ENCODE measurements at places on chromosomes 16 and 17.
A peak's percentile ranks its signal among the peaks of the same experiment; 100 is the strongest.

DNA sequence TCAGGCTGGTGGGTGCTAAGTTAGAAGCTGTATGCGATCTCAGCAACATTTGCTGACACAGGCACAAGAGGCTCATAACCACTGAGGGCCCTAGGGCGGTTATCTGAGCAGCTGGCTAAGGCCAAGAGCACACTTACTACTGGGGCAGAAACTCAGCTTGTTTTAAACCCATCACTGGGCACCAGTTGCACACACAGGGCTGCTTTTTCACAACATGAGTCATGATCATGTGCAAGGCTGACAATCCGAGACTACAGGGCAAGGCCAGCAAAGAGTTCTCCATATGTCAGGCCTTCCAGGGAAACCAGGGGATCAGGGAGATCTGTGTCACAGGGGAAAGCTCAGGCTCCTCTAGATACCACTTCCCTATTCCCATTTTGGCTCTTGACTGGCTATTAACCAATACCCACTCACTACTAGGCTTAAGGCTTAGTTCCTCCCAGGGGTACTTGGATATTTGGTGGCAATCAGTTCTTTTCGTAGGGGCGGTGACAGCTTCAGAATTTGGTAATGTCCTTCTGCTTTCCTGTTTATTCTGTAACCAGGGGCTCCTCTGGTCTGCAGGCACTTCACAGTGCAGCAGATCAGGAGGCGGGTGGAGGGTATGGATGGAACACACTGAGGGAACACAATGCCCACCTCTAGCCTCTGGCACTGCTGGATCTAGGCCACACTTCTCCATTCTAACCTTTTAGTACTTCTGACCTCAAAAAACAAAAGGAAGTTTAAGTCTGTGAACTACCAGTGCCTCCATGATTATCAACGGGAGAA, 44.9 kb upstream of the ERN1 start:
- DNase-seq = no peak

DNA sequence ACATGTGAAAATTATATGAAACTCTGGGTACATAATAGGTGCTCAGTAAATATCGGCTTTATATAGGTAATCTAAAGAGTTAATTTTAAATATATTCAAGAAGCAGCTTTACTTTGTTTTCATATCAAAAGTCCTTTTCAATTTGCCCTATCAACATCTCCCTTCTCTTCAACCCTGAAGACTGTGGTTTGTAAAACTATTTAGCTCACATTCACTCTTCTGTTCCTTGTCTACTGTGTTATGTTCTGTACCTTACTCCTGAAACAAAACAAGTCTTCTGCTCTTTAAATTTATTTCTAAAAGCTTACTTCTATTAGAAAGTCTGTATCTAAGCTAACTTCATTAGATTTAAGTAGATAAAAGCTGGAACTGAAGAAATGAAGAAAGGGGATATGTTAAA, 301.7 kb upstream of the PMFBP1 start:
- no peak for DNase-seq

DNA sequence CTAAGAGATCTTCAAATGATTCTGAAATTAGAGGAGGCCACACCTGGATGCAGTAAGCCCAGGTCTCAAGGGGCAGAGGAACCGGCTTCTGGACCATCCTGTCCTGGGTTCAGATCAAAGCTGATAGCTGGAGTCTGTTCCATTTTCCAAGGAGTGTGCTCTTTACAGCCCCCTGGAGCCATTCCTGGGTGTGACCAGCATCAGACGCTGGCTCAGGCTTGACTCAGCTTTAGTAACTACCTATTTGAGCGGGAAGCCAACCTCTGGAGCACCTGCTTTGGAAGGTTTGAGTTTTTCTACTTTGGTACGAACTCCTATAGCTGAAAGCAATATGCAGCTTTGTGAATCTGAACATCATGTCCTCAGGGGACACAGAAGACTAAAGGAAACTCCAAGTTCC, 12.9 kb upstream of the BBS2 start:
- DNase-seq = no peak

- DNase-seq = no peak
Measured at GRCh38 chr16:66872559-66872942, 7.8 kb upstream of the PDP2 start.

DNA sequence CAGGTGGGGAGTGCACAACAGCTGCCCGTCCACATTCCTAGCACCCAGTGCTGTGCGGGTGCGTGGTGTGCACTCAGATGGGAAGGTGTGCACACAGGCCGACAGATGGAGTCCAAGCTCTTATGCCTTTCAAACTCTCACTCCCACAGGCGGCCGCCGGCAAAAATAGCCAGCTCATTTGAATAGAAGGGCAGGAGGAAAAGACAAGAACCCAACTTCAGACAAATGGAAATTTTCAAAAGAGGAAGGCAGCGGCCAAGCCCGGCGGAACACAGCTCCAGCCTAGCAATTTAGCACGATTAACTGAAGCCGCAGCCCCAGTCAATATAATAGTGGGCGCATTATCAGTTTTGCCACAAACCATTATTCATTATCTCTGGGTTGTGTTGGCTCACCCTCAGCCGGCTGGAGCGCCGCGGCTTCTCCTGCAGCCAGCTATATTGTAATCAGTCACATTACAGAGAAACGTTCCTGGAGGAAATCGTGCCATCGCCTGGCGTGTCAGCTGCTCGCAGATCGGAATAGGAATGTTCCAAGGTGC, 103.9 kb upstream of the SEC14L1 start:
- peak; percentile 85 for DNase-seq

- DNase-seq = peak; percentile 47
Measured at GRCh38 chr16:2585651-2586081, 47.8 kb downstream of the PDPK1 start.

GRCh38 chr17:20074489-20074888, 65.3 kb downstream of the SPECC1 start:
- DNase-seq = no peak

DNA sequence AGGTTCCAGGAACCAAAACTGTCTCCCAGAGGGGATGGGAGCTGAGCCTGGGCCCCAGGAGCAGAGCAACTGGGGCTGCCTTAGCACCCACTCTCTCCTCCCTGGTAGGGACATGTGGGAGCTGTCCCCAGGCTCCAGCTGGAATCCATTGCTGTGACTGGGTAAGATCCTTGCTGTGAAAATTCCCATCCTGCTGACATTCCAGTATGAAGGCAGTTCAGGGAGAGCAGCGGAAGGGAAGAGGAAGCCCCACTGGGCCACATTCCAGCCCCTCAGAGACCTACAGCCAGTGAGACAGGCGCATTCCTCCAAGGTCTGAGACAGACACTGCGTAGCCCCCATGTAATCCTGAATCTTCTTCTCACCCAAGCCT, 24.2 kb downstream of the MYO18A start:
- DNase-seq = no peak

DNA sequence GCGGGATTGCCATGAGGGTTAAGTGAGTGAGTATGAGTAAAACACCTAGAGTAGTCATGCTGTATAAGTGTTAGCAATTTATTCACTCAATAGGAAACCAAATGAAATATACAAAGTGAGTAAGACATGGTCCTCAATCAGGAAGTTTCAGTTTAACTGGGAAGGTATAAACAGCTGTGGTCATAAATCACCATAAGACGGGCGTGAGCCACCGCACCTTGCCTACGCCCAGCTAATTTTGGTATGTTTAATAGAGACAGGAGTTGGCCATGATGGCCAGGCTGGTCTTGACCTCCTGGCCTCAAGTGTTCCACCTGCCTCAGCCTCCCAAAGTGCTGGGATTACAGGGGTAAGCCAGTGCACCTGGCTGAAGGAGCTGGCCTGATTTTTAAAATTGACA, 27.0 kb downstream of the RNF135 start:
- DNase-seq = no peak

DNA sequence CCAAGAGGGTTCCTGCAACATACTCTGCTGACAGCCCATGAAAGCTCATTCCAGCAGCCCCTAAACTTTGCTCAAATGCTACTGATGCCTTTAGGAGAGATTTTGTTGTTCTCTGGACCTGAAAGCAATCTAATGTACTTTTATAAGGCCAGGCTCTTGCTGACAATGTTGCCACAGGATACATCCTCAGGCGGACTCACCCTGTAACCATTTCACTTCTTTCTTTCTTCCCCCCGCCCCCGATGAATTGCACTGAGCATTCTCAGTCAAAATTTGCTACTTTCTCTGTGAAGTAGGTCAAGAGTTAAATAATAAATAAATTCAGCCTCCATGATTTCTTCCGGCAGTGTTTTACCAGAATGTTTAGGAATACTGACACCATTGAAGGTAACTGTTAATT, 1.5 kb downstream of the GAS7 start:
- DNase-seq = no peak

GRCh38 chr16:20613481-20614185, 37.5 kb upstream of the ACSM2B start:
- no peak for DNase-seq

- peak; percentile 27 for DNase-seq
Measured at GRCh38 chr16:10016752-10017151, 165.5 kb downstream of the GRIN2A start.

DNA sequence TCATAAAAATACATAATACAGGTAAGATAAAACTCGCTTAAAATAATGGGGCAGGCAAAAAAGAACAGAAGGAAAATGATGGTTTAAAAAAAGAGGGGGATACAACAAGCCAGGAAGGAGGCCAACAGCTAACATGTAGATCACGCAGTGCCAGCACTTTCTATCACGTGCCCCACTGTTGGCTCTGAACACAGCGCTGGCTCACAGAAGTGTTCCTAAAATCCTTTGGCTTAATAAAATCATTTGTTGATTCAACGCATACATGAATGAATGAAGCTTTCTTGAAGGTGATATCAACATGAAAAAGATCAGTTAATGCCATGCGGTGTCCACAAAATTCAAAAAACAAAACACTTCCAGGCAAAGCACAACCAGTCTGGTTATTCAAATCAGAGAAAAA, 8.5 kb downstream of the ITGAE start:
- peak; percentile 53 for DNase-seq

GRCh38 chr17:57281887-57282286, 25.6 kb downstream of the MSI2 start:
- no peak for DNase-seq

DNA sequence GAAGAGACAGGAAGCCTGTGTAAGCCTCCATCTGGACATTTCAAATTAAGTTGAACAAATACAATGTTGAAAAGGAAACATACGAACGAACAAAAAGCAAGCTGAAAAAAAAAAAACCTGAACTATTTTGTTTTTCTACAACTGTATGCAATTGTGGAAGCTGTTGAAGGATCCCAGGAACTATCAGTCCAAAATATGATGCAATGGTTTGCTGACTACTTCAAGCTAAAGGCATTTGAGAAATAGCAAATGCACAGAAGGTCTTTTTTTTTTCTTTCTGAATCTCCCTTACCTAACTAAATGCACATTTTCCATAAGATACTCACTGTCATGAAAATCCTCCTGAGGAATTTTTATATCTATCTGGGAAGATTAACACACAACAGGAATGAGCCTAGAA, 40.2 kb downstream of the MAF start:
- DNase-seq = no peak

DNA sequence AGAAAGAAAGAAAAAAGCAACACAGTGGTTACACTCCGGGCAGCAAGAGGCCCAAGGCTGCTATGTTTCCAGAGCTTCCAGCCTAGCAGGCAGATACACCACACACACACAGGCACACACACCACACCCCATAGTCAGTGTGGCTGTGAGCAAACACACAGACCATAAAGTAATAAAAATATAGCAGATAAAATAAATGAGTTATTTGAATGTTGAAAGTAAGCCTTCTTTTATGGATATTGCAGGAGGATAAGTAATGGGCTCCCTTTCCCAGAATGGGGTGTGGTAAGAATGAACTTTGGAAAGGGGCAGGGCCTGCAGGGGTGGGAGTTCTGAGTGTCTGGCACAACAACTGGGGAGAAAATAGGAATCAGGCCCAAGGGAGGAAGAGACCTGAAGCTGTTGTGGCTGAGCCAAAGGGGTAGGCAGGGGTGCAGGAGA, 4.8 kb upstream of the CDK5RAP3 start:
- DNase-seq = no peak

DNA sequence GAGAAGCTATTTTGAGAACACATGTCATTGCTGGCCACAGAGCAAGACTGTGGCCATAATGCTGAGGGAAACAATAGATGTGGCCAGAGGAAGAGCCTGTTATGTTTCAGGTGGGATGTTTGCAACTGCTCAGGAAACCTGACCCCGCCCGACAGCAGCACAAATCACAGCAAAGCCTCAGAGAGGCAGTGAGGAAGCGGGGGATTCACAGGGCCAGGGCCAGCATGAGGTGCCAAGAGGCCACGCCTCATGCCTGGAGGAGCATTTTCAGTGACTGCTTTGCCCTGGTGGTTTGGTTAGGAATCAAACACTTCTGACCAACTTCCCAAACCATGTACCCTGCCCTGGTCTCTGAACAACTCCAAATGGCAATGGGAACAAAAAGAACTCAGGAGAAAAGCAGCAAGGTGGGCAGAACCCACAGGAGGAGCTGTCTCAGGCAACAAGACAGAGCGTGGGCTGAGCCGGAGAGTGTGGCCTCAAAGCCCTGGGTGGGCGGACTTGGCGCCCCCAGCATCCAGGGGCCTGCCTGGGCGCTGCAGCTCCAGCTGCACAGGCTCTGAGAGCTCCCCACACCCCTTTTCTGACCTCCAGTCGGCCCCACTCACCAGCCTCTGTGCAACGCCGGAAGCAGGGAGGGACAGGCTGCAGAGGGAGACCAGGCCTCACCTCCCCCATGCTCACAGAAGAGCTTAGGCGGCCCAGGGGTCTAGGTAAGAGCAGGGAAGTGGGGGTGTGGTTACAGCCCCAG, 20.6 kb downstream of the HIC1 start:
- DNase-seq = no peak

DNA sequence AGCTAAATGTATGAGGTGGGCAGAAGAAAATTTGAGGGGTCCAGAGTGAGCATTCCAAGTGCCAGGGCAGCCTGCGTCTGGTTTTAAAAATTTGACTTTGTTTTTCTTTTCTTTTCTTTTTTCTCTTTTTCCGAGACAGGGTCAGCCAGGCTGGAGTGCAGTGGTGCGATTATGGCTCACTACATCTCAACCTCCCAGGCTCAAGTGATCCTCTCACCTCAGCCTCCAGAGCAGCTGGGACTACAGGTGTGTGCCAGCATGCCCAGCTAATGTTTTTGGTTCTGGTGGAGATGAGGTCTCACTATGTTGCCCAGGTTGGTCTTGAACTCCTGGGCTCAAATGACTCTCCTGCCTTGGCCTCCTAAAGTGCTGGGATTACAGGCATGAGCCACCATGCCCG, 15.6 kb downstream of the SMPD3 start:
- no peak for DNase-seq

DNA sequence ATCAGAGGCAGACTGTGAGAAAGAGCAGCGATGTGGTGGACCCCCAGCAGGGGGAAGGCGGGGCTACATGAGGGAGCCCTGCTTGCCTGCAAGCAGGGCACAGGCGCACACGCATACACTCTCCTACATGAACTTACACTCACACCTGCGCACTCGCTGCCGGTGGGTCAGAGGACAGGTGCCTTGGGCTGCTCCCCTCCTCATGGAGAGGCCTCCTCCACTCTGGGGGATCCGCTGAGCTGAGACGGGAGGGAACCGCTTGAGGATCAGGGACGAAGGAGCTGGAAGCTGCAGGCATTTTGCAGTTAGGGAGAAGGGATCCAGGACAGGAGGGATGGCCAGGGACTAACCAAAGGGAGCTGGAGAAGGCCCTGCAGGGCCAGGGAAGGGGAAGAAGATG, 14.2 kb downstream of the OSBPL7 start:
- DNase-seq = no peak
